Spinal cord (tissue), 10 donors: ENCODE measurements at places on chromosomes 11 and 22. TPM values are rescaled to one million over a fixed set of nuclear protein-coding genes. Genes with fewer than 3 reads are reported as not detected.

- DNase-seq = no peak
These were observed 64.7 kb upstream of the CD5 start for GRCh38 chr11:61037441-61038093.

- no peak for DNase-seq
These were observed 22.2 kb upstream of the ACR start for GRCh38 chr22:50715776-50716175.

DNA sequence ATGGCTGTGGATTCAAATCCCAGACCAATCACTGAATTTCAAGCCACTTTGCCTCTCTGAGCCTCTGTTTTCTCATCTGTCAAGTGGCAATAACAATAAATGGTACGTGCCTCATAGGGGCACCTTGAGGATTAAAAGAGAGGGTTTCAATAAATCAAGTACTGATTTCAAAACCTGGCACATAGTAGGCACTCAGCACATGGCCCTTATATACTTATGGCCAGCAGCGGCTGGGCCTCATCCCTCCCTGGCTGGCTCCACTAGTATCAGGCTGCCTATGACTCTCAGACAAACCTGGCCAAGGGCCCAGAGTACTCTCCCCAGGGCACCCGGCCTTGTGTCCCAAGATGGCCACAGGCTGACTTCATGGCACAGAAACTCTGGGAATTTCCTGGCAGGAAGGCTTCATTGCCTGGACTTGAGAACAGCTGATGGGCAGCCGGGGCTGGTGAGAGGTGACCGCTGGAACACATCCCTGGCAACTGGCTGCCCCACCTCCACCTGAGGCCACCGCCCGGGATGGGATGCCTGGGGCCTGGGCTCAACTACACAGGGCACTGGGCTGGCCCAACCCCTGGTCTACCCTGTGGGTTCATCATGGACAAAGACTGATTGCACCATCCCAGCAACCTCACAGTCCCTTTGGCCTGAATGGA is 3.4 kb downstream of the FADS3 start:
- DNase-seq = no peak

DNA sequence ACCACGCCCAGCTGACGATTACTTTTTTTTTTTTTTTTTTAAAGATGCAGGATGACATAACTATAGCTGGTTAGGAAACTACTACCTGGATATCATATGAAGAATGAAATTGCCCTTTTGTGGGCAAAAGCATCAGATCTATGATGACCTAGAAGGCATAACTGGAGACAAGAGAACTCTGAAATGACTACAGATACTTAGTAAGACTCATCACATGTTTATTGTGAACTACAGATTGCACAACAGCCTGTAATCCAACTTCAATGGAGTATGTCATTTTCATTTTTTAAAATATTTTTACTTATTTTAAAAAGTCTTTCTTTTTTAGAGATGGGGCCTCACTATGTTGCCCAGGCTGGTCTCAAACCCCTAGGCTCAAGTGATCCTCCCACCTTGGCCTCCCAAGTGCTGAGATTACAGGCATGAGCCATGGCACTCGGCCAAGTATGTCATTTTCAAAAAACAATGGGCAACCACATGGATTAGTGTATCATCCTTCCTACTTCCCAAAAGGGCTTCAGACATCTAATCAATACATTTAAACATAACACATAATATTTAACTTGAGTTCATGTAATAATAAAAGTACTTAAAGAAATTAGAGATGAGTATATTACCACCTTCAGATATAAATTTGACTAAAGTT is 3.3 kb downstream of the MTMR2 start:
- no peak for DNase-seq

DNA sequence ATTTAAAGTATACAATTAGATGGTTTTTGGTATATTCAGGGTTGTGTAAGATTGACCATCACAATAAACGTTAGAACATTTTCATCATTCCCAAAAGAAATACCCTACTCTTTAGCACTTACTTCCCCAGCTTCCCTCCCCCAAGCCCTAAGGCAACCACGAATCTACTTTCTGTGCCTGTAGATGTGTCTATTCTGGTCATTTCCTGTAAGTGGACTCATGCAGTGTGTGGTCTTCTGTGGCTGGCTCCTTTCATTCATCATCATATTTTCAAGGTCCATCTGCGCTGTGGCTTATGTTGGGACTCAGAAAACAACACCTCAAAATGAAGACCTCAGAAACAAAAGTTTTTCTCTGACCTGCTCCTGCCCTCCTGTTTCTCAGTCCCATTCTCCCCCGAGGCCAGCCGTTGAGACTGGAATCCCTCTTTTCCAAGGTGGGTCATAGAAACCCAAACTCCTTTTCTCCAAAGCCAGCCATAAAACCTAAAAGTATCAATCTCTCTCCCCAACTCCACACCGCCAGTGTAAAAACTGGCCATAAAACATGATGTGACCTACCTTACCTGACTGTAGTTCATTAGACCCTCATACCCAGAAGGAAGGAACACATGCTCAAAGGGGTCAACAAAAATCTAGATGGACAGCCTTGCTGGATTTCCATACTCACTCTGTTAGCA is 12.9 kb upstream of the TMPRSS13 start:
- no peak for DNase-seq

DNA sequence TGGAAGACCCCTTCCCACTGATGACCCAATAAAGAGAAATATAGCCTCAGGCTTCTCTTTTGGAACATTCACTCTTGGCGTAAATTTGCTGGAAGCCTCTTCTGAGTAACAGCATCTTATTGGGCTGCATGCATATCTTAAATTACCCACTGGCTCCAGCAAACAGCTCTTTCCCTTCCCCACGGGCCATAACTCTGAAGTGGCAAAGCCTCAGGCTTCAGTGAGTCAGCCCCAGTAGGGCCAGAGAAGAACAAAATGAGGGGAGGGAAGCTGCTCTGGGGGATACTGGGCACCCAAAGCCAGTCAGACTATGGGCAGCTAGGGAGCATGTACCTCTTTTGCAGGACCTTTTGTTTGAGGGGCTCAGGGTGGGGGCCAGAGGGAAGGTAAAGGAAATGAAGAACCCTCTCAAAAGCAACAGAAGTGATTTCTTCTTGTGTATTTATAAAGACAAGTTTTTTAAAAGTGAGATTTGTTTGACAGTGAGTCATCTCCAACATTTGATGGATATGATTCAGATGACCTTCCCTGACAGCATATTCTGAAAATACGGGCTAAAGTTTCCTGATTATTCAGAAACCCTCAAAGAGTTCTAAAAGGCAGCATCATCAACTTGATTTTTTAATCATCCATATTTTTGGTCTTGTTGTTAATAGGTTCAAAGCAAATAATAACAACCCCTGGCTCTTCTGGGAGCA is 203.4 kb downstream of the KIF18A start:
- no peak for DNase-seq

GRCh38 chr11:119666463-119667131 is 62.4 kb downstream of the NECTIN1 start:
- DNase-seq = no peak

DNA sequence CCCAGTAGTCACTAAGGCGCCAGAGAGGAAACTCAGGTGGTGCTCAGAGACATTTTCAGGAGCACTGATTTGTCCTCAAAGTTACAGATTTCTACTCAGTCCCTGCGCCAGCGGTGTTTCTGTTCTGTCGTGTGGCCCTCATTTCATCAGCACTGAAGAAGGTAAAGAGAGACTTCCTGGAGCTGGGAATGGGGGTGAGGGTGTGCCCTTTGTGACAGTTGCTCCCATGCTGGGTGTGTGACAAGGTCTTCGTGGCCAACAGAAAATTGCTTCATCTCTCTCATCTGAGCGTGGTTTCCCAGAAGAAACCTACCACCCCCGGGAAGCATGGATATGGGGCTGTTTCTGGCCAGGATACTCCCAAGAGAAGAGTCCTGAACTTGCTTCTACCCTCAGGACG is 2.0 kb upstream of the PPARA start:
- DNase-seq = no peak

DNA sequence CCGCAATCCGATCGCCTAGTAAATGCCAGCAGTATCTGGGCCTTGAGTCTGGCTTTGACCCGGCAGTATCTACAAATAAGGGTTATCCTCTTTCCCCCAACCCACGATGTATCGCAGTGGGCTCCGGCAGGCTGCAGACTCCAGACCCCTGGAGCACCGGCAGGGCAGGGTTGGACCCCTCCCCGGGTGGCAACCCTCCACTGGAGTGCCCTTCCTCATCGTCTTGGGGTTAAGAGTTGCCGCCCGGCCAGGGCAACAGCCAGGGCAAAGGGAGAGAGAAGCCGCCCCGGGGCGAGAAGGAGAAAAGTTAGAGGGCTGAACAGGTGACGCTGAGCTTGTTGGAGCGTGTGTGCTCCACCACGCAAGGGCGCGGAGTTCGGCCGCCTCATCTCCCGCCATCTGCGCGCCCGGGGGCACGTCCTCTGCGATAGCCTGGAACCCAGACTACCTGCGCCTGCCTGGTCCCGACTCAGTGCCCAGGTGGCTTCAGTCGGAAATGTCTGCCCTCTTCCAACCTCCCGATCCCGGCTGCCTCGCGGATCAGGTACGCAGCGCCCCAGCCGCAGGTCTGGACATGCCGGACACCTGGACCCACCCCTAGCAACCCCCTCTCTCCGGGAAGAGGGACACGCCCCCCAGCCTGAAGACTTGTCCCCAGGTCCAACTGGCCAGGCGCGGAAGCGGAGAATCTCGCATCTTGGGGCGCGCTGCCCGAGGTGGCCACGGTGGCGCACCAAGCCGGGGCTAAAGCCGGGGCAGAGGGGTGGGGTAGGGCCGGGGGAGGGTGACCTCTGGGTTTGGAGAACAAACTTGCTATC is 1.2 kb downstream of the DSCAML1 start:
- DNase-seq = no peak

DNA sequence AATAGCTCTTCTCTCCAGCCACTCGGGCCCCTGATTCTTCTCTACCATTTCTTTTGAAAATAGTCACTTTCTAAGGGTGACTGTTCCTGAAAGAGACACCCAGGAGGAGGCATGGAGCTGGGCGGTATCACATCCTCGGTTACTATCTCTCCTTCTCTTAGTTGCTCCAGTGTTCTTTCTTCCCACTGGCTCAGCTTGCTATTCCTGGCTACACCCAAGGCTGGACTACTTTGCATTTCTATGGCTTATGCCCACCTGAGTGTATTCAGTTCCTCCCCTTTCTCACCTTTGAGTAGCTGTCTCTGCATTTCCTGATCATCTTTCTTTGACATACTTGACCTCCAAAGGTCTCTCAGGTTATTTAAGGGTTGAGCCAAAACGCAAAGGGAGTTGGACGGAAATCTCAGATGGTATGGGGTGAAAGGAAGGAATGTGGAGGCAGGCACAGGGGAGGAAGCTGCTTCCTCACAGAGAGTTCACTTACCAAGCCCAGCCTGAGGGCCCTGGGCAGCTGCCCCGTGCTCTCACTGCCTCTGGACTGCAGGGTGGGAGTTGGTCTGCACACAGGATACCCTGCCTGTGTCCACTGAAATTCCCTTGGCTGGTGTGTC is 155.7 kb downstream of the SNX19 start:
- no peak for DNase-seq

GRCh38 chr11:44298862-44299261 is 11.1 kb downstream of the ALX4 start:
- no peak for DNase-seq

GRCh38 chr22:24935771-24936483 is 10.6 kb downstream of the LHFPL7 start:
- DNase-seq = no peak

GRCh38 chr11:36738292-36738861 is 140.3 kb upstream of the RAG2 start:
- DNase-seq = no peak

DNA sequence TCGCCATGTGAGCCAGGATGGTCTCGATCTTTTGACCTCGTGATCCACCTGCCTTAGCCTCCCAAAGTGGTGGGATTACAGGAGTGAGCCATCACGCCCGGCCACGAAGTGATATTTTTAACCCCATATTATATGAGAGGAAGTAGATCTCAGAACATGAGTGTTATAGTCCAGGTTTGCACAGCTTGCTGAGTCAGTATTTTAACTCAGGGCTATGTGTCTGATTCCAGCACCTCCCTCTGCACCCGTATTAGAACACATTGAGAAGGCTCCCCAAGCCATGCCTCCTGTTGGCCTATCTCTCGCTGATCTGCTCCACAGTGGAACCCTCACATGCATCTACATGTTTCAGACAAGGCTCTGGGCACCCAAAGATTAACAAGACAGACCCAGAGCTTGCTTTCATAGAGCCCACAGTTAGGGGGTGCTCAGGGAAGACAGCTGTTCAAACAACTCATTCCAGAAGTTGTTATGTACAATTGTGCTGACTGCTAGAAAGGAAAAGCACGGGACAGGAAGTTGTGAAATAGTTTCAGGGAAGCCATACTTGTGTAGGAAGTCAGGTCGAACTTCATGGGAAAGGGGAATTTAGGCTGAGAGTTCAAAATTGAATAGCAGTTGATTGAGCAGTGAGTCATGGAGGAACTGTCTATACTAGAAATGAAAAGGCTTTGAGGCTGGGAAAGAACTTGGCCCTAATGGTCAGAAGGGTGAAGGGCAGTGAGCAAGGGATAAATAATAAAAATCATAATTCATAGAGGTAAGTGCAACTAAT is 49.3 kb upstream of the CLPB start:
- DNase-seq = no peak

DNA sequence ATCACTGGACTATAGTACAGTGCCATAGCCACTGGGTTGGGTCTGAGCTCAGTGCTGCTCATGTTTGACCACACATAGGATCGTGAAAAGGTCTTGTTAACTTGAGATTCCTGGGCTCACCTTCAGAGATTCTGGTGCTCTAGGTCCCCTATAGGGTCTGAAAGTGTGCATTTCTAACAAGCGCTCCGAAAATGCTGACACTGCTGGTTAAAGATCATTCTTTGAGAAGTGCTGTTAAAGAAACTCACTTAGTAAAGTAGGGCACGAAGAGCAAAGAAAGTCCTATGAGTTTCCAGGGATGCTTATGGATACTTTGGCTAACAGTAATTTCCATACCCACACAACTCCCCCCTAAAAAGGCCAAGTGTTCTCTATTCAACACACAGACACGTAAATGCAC is 108.1 kb upstream of the PAX6 start:
- no peak for DNase-seq

- DNase-seq = no peak
These were observed 49.9 kb downstream of the MAML2 start for GRCh38 chr11:96293109-96293508.

GRCh38 chr11:61042961-61043540 is 59.2 kb upstream of the CD5 start:
- no peak for DNase-seq

The CARD10 gene
- polyA plus RNA-seq = 14.6 TPM

The NUCB2 gene
- polyA plus RNA-seq = 77.4 TPM

The RNF26 gene
- polyA plus RNA-seq = 27.0 TPM

The FEN1 gene
- polyA plus RNA-seq = 27.4 TPM

The RAB39A gene
- polyA plus RNA-seq = 7.8 TPM

The LARGE1 gene
- polyA plus RNA-seq = 45.6 TPM

The OR52N4 gene
- polyA plus RNA-seq = 0.33 TPM

The LGR4 gene
- 47.3 TPM for polyA plus RNA-seq

The OR2AG2 gene
- polyA plus RNA-seq = 0.14 TPM

The GLB1L3 gene
- polyA plus RNA-seq = 2.6 TPM

The HORMAD2 gene
- 0.86 TPM for polyA plus RNA-seq

The CHRNA10 gene
- 2.6 TPM for polyA plus RNA-seq
